ENCODE measurements at places on chromosomes 4 and X.

- no peak for DNase-seq
Measured at GRCh38 chr4:30314001-30314400, 406.2 kb upstream of the PCDH7 start.

DNA sequence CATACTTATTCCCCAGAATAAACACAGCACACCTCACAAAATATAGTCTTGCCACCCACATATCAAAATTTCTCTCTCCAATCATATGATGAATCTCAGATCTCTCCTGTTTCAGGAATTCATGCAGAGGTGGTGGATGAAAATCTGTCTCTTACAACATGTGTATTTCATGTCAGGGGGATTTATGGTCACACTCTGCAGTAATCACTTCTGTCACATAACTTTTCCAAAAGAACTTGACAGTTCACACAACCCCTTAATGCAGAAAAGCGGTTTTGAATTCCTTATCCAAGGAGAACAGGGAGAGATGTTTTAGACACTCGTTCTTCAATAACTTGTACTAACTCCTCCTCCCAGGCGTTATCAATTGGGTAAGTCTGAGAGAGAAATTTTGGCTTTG, 180.5 kb upstream of the ETNPPL start:
- DNase-seq: no peak

- no peak for DNase-seq
Measured at GRCh38 chr4:76729460-76729859, 168.5 kb downstream of the SOWAHB start.

- no peak for DNase-seq
Measured at GRCh38 chr4:176949029-176949428, 156.3 kb upstream of the VEGFC start.

GRCh38 chr4:81442484-81443085, 29.1 kb downstream of the RASGEF1B start:
- DNase-seq: no peak

DNA sequence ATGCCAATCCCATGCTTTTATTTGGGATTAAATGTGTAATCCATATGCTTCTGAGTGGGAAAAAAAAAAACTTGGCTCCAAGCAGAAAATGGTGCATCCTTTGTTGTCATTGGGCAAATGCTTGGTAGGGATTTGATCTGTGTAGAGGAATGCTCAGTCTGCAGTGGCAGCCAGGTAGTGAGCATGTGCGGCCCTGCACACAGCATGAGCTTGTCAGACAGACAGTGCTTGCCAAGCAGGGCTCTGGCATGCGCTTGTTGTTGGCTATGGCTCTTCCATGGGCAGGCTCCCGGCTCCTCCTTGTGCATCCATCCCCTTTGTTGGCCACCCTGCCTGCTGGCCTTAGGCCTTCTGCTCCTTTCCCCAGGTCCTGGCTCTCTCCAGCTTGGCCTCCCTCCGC, 130.3 kb downstream of the GPR143 start:
- no peak for DNase-seq

Data from effector CD4-positive, alpha-beta T cell (primary cell).